Activated CD4-positive, alpha-beta T cell treated with anti-CD3 and anti-CD28 coated beads, Interleukin-2, amount 10 ng/mL, durations not matched to agents 24 days and 14 days (primary cell): ENCODE measurements at places on chromosomes 7 and 10. TPM values are rescaled to one million over a fixed set of nuclear protein-coding genes. Genes with fewer than 3 reads are reported as not detected.

DNA sequence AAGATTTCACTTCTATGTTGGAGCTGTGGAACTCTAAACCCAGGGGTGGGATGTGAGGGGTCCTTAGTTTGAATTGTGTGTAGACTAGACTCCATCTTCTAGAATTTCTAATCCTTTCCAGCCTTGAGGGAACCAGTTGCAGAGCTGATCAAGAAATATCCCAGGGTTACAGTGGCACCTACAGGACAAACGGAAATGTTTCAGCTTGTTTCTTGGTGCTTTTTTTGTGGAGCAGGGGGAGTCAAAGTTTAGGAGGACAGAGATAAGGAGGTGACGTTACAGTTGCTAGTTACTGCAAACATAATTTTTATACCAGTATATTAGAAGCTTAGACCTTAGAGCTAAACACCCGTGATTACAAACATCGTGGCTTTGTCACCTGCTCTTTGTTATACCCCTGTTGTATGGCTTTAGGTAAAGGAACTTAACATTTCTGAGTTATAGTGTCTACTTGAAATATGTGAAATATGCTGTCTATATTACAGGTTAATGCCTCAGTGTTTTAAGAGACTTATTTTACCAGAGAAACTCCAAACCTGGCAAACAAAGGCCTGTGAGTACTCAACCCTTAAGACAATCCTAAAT, 84.5 kb upstream of the DYNC1I1 start:
- no peak overlapping the region for H3K27ac ChIP-seq
- peaks cover 4% of the 10 kb centered on the region for H3K4me1 ChIP-seq
- no peaks in the 10 kb centered on the region for H3K27me3 ChIP-seq
- H3K36me3 ChIP-seq: no peaks in the 10 kb centered on the region
- H3K4me3 ChIP-seq: no peak overlapping the region
- no peak for DNase-seq

DNA sequence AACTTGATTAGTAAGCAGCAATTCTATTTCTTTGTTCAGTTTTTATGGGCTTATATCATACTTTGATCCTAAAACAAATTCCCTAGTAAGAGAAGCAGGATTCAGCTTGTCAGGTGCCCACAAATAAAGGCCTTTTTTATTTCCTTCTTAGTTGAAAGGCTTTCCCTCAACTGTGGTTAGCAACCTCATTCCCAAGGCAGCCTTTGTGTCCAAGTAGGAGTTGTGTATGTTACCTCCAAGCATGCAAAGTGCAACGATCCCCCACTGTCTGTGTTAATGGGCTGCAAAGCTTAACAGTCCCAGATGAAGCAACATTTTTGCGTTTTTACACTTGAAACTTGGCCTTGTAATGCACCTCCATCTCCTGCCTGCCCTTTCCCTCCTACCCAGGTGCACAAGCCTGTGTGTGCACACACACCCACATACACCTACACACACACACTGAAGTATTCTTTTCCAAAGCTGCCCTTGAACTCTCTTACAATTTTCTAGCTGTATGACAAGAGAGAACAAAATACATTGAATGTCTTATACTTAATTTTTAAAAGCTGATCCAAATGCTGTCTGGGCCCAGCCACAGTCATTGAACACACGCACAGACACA, 278.2 kb downstream of the SNX13 start:
- H3K36me3 ChIP-seq: no peaks in the 10 kb centered on the region
- no peak overlapping the region for H3K4me3 ChIP-seq
- no peaks in the 10 kb centered on the region for H3K4me1 ChIP-seq
- H3K27me3 ChIP-seq: no peaks in the 10 kb centered on the region
- DNase-seq: no peak

GRCh38 chr10:1638889-1639419, 98.4 kb downstream of the ADARB2 start:
- no peak for DNase-seq
- no peak overlapping the region for H3K4me3 ChIP-seq
- H3K27me3 ChIP-seq: peaks cover 4% of the 10 kb centered on the region
- H3K36me3 ChIP-seq: no peaks in the 10 kb centered on the region
- no peak overlapping the region for H3K27ac ChIP-seq

GRCh38 chr10:17771017-17771416, 19.0 kb downstream of the TMEM236 start:
- no peak for DNase-seq
- peaks cover 4% of the 10 kb centered on the region for H3K27me3 ChIP-seq
- no peaks in the 10 kb centered on the region for H3K4me1 ChIP-seq
- H3K36me3 ChIP-seq: no peaks in the 10 kb centered on the region

GRCh38 chr7:129969881-129970446, 17.2 kb upstream of the UBE2H start:
- H3K36me3 ChIP-seq: no peaks in the 10 kb centered on the region
- no peaks in the 10 kb centered on the region for H3K27me3 ChIP-seq
- no peak overlapping the region for H3K4me3 ChIP-seq
- no peak for DNase-seq
- no peaks in the 10 kb centered on the region for H3K4me1 ChIP-seq
- no peak overlapping the region for H3K27ac ChIP-seq

DNA sequence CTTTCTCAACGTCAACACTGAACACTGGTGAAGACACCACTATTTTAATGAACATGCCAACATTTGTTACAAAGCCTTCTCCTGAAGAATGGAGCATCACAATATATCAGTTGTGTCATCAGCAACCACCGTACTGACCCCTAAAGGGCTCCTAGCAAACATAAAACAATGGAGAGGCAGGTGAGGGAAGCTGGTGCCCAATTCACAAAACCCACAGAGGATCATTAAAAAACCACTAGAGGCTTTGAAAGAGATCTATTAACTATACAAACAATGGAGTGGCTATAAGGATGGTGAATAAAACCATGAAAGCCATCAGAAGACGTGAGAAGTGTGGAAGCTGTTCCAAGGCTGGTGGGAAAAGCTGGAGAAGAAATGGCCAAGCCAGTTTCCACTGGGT, 150.8 kb downstream of the FAM107B start:
- no peaks in the 10 kb centered on the region for H3K36me3 ChIP-seq
- no peak overlapping the region for H3K27ac ChIP-seq
- DNase-seq: no peak
- H3K4me1 ChIP-seq: no peaks in the 10 kb centered on the region

DNA sequence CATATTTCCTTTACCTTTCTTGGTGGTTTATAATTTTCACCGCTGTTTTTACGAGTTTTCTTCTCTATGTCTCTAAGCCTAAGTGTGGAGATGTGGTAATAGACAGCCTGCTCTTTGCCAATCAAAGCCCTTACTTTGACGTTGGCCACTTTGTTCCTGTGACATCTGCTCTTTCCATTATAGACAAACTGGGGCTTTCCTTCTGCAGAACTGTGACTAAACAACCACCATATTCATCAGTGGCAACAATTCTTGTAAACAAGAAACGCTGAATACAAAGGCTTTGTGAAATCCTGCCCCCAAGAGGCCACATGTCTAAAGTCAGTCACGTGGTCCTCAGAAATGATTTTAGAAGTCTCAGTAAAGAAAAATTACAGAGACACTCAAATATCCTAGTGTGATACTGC, 59.6 kb upstream of the CAPZA2 start:
- H3K36me3 ChIP-seq: no peaks in the 10 kb centered on the region
- peaks cover 8% of the 10 kb centered on the region for H3K4me1 ChIP-seq
- H3K27me3 ChIP-seq: peaks cover 18% of the 10 kb centered on the region
- no peak overlapping the region for H3K4me3 ChIP-seq

- H3K4me3 ChIP-seq: no peak overlapping the region
- DNase-seq: no peak
- no peak overlapping the region for H3K27ac ChIP-seq
- H3K4me1 ChIP-seq: no peaks in the 10 kb centered on the region
- H3K36me3 ChIP-seq: no peaks in the 10 kb centered on the region
Measured at GRCh38 chr7:50751146-50751545, 31.6 kb downstream of the GRB10 start.

DNA sequence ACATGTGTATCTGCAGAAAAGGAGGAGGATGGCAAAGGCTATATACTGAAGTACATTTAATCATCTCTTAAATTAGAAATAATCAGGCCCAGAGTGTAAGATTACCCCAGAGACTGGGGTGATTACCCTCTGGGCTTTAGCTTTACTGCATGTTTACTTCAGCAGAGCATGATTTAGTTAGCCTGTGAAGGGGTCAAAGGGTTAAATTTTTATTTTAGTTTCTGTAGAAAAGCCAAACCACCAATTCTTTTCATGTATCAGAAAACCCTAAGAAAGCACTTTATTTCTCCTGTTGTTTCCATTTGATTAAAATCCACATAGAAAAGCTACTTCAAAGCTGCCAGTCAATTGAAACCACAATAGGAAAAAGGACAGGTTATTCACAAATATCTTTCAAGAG, 101.5 kb upstream of the LSM8 start:
- no peak for DNase-seq
- H3K27me3 ChIP-seq: no peaks in the 10 kb centered on the region
- H3K27ac ChIP-seq: peak overlapping the region; percentile 87
- peaks cover 21% of the 10 kb centered on the region for H3K4me1 ChIP-seq
- no peak overlapping the region for H3K4me3 ChIP-seq
- no peaks in the 10 kb centered on the region for H3K36me3 ChIP-seq

- DNase-seq: no peak
- no peaks in the 10 kb centered on the region for H3K27me3 ChIP-seq
- no peak overlapping the region for H3K4me3 ChIP-seq
- H3K36me3 ChIP-seq: peaks cover 5% of the 10 kb centered on the region
- H3K27ac ChIP-seq: no peak overlapping the region
Measured at GRCh38 chr7:495326-495725, 24.3 kb downstream of the PDGFA start.

The PRPS1L1 gene
- not detected in 2 replicates for total RNA-seq

The NRP1 gene
- 5.0 TPM in 2 replicates for total RNA-seq

The POLR2J gene
- 46.8 and 50.8 TPM in 2 replicates for total RNA-seq

The CD36 gene
- total RNA-seq: not detected in 2 replicates
